ENCODE measurements at places on chromosomes 11 and 22.

DNA sequence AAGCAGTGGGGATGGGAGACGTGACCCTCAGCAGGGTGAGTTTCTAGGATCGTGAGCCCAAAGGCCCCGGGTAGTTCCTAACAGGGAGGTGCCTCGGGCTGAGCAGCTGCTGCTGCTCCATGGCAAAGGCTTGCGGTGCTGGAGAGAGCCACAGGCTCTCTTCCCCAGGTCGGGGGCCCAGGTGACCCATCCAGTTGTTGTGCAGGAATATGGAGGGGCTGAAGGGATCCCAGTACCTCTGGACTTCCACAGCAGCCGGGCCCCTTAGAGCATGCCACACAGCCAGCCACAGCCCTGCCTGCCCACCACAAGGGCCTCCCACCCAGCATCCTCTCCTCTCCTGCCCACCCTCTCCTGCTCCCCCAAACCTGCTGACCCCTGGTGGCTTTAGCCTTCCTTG lies 49.3 kb downstream of the BUD13 start:
- no peak for DNase-seq

DNA sequence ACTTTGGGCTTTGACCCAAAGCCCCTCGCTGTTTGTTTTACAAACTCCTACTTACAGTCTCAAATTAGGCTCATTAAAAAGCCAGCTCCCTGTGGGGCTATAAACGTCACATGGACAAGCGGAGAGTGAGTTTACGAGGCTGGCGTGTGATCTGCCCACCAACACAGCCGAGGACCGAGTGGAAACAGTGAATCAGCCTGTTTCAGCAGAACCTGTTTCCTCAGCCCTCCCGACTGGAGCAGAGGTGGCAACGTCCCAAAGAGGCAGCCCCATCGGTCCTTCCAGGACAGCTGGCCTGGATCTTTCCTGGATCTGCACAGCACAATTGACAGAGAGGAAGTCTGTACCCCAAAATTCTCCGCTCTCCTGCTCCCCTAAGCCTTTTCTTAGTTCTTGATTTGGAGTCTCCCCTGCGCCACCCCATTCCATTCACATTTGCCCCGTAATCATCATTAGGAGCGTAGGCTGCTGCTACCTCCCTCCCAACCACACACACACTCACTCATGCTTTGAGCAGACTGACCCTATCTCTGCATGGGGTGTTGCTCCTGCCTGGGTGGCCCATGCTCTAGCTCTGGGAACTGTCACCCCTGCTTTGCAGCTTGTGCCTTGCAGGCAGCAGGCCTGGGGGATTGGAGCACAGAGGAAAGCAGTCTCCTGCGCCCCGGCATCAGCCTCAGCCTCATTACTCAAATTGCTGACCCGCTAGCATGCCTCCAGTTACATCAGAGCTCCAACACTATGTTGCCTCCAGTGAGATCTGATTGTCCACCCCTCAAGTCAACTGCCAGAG lies 117.8 kb downstream of the NAT10 start:
- no peak for DNase-seq

GRCh38 chr11:122331079-122331478 lies 215.1 kb upstream of the BLID start:
- DNase-seq: no peak

GRCh38 chr22:49720279-49720959 lies 107.3 kb downstream of the BRD1 start:
- no peak for DNase-seq

- no peak for DNase-seq
Observed at GRCh38 chr22:29257751-29258181, 10.0 kb downstream of the RHBDD3 start.

- peak; percentile 83 for DNase-seq
Observed at GRCh38 chr11:60455531-60456042, at the start of gene MS4A1. MS4A1 (plus strand) TSS chr11:60455847; CDS start chr11:60462375, 6,528 bp downstream.

GRCh38 chr11:43548916-43549315 lies 131.6 kb upstream of the HSD17B12 start:
- DNase-seq: no peak

- peak; percentile 63 for DNase-seq
Observed at GRCh38 chr11:19259487-19260345, 19.0 kb upstream of the E2F8 start.

- DNase-seq: peak; percentile 57
Observed at GRCh38 chr22:24521791-24522245, 26.7 kb downstream of the UPB1 start.

- no peak for DNase-seq
Observed at GRCh38 chr11:12315024-12315423, 62.3 kb upstream of the PARVA start.

GRCh38 chr11:112200252-112200651 lies 24.9 kb downstream of the BCO2 start:
- DNase-seq: no peak

GRCh38 chr22:44855855-44856254 lies 103.5 kb downstream of the ARHGAP8 start:
- DNase-seq: no peak

- DNase-seq: no peak
Observed at GRCh38 chr11:102411142-102411541, 41.4 kb downstream of the TMEM123 start.

DNA sequence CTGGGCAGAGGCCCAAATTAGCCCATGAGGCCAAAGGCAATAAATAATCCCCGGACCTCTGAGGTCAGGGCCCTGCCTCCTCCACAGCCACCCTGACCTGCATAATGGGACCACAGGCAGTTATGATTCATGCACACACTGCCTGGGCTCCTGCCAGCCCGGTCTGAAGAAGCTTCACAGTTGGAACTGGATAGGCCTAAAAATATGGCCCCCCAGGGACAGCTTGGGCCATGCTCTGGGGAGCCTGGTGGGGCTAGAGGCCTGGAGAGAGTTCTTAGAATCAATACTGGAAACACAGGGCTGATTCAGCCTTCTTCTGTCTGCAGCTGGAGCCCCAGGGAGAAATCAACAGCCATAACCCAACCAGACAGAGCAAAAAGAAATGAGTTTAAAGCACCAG lies 112.8 kb upstream of the CADM1 start:
- DNase-seq: no peak

- DNase-seq: no peak
Observed at GRCh38 chr11:132008226-132008625, 637.8 kb downstream of the NTM start.

DNA sequence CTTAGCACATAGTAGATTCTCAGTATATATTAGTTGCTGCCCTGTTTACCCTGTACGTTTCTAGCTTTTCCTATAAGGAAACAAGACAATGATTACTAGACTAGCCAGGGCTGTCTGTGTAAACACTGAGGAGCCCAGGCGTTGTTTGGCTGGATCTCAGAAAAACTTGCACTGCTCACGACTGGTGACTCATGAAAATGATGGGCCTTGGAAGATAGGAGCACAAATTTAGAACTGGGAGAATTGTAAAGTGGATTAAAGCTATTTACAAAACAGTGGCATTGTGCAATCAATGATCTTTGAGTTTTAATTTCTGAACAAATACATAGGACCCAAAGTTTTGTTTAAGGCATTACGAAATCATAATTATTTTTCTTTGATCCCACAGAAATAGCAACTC lies 276.9 kb downstream of the FAM76B start:
- no peak for DNase-seq

- DNase-seq: no peak
Observed at GRCh38 chr11:9004183-9004926, 554 bp upstream of the NRIP3 start.

- no peak for DNase-seq
Observed at GRCh38 chr22:29998627-29999384, 81.5 kb upstream of the HORMAD2 start.

DNA sequence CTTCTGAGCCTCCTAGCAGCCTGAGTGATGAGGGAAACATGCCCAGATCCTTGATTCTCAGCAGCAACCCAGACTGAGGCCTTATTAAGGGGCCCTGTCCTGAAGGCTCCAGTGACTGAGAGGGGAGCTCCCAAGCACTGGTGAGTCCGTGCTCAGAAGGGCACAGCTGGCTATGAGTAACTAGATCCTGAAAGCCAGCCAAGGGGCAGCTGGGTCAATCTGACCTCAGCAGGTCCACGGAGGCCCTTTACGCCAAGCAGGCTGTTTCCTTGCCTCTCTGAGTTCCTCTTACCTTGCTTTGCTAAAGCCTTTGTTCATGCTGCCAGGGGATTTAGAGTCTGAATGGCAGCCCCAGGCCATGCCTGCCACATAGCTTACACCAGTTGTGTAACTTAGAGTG lies 19.3 kb upstream of the MIEF1 start:
- DNase-seq: no peak

- no peak for DNase-seq
Observed at GRCh38 chr11:13030857-13031256, 21.7 kb downstream of the RASSF10 start.

DNA sequence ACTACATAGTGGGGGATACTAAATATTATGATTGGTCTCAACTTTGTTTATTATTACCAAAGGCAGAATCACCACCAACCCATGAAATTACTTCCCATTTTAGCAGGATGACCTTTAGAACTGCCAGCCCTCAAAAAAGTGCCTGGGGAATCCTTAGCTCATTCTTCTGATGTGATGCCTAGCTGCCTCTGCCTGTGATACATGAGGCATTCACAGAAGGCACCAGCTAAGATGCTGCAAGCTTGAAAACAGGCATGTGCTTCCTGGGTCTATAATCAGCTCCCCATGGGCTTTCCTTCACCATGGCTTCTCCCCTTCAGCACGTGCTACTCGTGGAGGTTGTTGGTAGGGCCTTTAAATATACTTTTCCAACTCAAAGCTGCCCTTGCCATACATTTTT lies 50.4 kb upstream of the ARHGAP20 start:
- no peak for DNase-seq

DNA sequence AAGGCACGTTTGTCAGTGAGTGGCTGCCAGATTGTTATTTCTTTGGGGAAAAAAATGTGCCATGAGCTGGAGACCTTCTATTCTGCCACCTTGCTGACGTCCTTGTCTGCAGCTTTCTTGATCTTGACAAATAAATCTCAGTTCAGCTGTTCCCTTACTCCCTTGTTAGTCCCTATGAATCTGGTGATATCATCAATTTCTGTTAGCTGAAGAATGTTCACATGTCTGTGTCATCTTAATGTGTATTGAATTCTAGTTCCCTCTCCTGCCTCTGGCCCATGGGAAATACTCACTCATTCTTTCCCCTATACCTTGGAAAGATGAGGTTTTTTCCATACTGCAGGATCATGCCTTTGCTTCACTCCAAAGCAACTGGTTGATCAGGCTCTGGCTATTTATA lies 649.9 kb upstream of the API5 start:
- DNase-seq: no peak

DNA sequence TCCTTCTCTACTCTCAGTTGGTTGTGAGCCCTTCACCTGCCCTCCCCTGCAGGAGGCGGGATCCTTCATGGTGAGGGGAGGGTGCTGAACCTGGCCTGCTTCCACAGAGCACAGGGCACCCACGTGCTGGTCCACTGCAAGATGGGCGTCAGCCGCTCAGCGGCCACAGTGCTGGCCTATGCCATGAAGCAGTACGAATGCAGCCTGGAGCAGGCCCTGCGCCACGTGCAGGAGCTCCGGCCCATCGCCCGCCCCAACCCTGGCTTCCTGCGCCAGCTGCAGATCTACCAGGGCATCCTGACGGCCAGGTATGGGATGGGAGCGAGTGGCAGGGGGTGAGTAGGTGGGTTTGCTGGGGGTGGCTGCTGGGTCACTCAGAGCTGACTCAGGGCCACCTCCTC lies 6.3 kb downstream of the SSH3 start:
- DNase-seq: no peak

- DNase-seq: no peak
Observed at GRCh38 chr22:45673482-45674175, 2.0 kb downstream of the ATXN10 start.

- peak; percentile 16 for DNase-seq
Observed at GRCh38 chr22:40819599-40820140, 524 bp upstream of the SLC25A17 start.

DNA sequence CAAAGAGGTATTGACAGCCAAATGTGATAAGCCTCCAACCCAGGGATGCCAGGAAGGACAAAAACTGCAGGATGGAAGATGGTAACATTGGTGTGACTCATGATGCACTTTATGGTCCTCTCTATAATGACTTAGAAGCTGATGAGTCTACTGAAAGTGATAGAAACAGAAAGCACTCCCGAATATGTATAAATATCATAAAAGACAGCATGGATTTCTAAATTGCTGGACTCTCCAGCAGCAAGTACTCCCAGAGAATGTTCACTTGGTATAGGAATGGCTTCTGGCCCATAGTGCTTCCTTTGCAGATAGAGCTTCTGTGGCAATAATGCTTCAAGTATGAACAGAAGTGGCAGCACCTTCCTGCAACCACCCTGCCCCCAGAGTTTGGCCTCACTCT lies at the start of gene OR52B2:
TSS of gene OR52B2 (minus strand) at position 101 of the 400 bp plus-strand sequence. CDS start at position 101, 0 bp downstream.
- DNase-seq: no peak

- peak; percentile 44 for DNase-seq
Observed at GRCh38 chr11:46916286-46917108, 1.9 kb downstream of the LRP4 start.

GRCh38 chr22:37940698-37941376 lies 12.6 kb downstream of the C22orf23 start:
- DNase-seq: no peak

- no peak for DNase-seq
Observed at GRCh38 chr22:30077279-30077880, 2.9 kb upstream of the HORMAD2 start.

DNA sequence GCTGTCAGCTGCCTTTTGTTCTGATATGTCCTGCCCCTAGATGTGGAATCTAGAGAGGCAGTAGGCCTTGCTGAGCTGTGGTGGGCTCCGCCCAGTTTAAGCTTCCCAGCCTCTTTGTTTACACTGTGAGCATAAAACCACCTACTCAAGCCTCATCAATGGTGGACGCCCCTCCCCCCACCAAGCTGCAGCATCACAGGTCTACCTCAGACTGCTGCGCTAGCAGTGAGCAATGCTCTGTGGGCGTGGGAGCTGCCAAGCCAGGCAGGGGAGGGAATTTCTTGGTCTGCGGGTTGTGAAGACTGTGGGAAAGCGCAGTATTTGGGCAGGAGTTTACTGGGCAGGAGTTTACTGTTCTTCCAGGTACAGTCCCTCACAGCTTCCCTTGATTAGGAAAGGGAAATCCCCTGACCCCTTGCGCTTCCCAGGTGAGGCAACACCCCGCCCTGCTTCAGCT lies 98.5 kb downstream of the SMCO4 start:
- no peak for DNase-seq

GRCh38 chr22:29512031-29512430 lies 32.0 kb downstream of the NEFH start:
- DNase-seq: no peak

GRCh38 chr22:39618996-39619530 lies 48.5 kb downstream of the CACNA1I start:
- no peak for DNase-seq

Measured in germinal center (tissue), 1 donor.